ENCODE measurements at places on chromosomes 5 and 9. TPM values are rescaled to one million over a fixed set of nuclear protein-coding genes. Genes with fewer than 3 reads are reported as not detected.

GRCh38 chr5:132540764-132541163 is 2.6 kb downstream of the IL5 start:
- H3K27ac ChIP-seq = no peak overlapping the region
- no peak for DNase-seq
- H3K27me3 ChIP-seq = peaks cover under 1% of the 10 kb centered on the region
- H3K36me3 ChIP-seq = no peaks in the 10 kb centered on the region
- no peak overlapping the region for H3K4me3 ChIP-seq
- H3K4me1 ChIP-seq = no peaks in the 10 kb centered on the region

DNA sequence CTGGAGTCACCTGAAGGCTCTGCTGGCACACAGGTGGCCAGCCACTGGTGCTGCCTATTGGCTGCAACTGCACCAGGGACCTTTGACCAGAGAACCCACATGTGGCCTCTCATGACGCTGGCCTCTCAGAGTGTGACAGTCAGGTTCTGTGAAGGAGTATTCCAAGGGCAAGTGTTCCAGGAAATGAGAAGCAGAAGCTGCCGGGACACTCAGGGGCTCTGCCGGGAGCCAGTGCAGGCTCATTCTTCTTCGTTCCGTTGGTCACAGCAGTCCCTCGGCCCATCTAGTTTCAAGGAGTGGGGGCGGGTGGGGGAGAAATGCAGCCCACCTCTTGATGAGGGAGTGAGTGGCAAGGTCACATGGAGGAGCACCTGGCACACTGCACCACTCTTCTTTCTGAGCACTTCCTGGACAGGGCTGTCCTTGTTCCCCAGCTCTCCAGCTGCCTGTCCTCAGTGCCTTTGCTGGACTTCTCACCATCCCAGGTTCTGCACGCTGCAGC is 237.5 kb downstream of the GADD45G start:
- H3K4me1 ChIP-seq = no peaks in the 10 kb centered on the region
- DNase-seq = no peak
- no peaks in the 10 kb centered on the region for H3K36me3 ChIP-seq
- H3K27ac ChIP-seq = no peak overlapping the region

DNA sequence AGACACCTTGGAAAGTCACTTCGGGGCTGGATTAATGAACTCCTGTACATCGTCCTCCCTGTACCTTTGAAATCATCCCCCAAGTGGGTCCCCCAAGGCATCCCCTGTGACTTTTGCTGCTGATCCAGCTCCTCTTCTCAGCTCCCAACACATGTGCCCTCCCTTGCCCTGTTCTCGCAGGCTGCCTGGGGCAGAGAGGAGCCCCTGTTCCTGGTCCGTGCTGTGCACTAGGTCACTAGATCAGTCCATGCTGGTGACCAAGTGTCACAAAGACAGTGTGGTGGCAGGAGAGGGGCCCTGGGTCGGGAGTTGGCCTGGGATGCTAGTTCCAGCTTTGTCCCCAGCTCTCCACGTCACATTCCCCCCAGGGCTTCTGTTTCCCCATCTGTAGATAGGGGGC is 79.3 kb upstream of the BARHL1 start:
- H3K4me1 ChIP-seq = no peaks in the 10 kb centered on the region
- peaks cover 12% of the 10 kb centered on the region for H3K27me3 ChIP-seq
- H3K36me3 ChIP-seq = no peaks in the 10 kb centered on the region
- H3K27ac ChIP-seq = no peak overlapping the region
- no peak for DNase-seq

DNA sequence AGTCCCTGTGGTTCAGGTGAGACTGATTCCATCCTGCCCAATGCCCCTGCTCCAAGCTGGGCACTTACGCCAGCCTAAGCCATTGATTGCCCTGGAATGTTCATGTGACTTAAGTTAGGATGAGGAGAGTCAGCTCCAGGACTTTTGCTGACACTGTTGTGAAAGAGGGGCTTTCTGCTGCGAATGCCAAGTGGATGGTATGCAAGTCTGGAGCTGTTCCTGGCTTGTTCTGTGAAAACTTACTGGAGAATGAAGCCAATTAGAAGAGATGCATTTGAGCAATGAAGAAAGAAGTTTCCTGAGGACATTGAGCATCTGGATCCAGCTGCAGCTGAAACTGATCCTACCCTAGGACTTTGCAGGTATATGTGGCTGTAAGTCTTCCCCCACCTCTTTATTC is 61.2 kb upstream of the ZFR start:
- H3K4me1 ChIP-seq = peaks cover 31% of the 10 kb centered on the region
- no peaks in the 10 kb centered on the region for H3K36me3 ChIP-seq
- H3K27ac ChIP-seq = peak overlapping the region; percentile 57
- peak overlapping the region; percentile 37 for H3K4me3 ChIP-seq

GRCh38 chr9:130765137-130766020 is 69.7 kb upstream of the ABL1 start:
- H3K27me3 ChIP-seq = no peaks in the 10 kb centered on the region
- H3K4me3 ChIP-seq = no peak overlapping the region
- peaks cover 9% of the 10 kb centered on the region for H3K4me1 ChIP-seq
- H3K36me3 ChIP-seq = no peaks in the 10 kb centered on the region
- H3K27ac ChIP-seq = no peak overlapping the region

GRCh38 chr9:90801241-90801972 is at the start of gene SYK:
TSS of gene SYK (plus strand) at chr9:90801819. CDS start at chr9:90843899, 42,080 bp downstream.
- H3K27ac ChIP-seq = no peak within 1 kb of the TSS
- H3K4me1 ChIP-seq = no peaks in the 10 kb centered on the region
- DNase-seq = no peak
- H3K4me3 ChIP-seq = no peak within 1 kb of the TSS
- H3K27me3 ChIP-seq = peaks cover 14% of the 10 kb centered on the region

GRCh38 chr9:70817311-70817710 is 304.1 kb downstream of the TRPM3 start:
- no peak overlapping the region for H3K27ac ChIP-seq
- no peaks in the 10 kb centered on the region for H3K36me3 ChIP-seq
- no peak for DNase-seq
- H3K4me3 ChIP-seq = no peak overlapping the region
- H3K27me3 ChIP-seq = no peaks in the 10 kb centered on the region

- H3K36me3 ChIP-seq = no peaks in the 10 kb centered on the region
- H3K4me3 ChIP-seq = no peak overlapping the region
- DNase-seq = no peak
- no peaks in the 10 kb centered on the region for H3K27me3 ChIP-seq
- H3K27ac ChIP-seq = no peak overlapping the region
- no peaks in the 10 kb centered on the region for H3K4me1 ChIP-seq
Measured at GRCh38 chr9:108282872-108283271, 572.9 kb downstream of the ACTL7B start.

- H3K27ac ChIP-seq = no peak overlapping the region
- H3K36me3 ChIP-seq = no peaks in the 10 kb centered on the region
- H3K4me3 ChIP-seq = no peak overlapping the region
- H3K4me1 ChIP-seq = no peaks in the 10 kb centered on the region
Measured at GRCh38 chr9:114321759-114322158, 1.1 kb upstream of the ORM1 start.

DNA sequence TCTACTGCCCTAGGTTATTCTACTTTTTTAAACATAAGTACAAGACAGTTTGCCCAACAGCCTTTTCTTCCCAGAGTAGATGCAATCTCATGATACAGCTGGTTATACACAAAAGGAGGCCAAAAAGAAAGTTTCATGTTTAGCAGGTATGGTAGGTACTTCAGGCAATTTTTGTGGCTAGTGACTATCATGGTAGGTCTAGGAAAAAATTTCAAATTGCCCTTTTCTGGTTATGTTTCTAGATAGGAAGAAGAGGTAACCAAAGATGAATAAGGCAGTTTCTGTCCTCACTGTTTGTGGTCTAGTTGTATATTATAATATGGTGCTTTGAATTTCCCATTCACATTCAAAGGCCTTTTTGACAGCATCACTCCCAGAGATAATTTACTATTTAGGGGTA is 19.7 kb downstream of the MEGF9 start:
- no peaks in the 10 kb centered on the region for H3K36me3 ChIP-seq
- no peak for DNase-seq
- no peak overlapping the region for H3K4me3 ChIP-seq
- H3K27ac ChIP-seq = no peak overlapping the region
- H3K27me3 ChIP-seq = no peaks in the 10 kb centered on the region
- H3K4me1 ChIP-seq = peaks cover 17% of the 10 kb centered on the region

DNA sequence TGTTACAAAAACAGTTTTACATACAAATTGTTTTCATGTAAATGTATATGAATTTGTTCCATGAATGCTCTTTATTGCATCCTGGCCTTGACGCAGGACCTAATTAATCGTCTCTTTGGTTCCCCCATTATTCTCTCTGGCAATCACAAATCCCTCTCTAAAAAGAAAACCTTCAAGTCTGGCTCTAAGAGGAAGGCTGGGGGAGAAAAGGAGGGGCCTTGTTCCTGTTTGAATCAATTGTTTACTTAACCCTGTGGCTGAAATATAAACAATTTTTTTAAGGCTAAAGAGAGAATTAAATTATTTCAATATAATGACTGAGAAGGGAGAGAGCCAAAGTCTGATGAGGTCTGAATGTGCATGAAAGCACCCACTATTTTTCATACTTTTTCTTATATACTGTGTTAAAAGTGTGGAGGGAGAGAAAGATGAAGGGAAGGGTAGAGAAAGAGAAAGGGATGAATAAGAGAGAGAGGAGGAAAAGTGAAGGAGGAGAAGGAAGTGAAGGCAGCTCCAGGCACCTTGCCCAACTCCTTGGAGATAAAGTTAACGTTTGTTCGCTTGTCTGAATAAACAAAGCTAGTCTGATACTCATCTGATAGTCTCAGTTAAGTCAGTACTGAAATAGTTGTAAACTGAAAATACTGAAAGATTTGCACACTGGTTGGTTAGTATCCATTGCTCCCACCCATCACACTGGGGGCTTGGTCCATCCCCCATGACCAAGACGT is 116.4 kb upstream of the SPDL1 start:
- no peaks in the 10 kb centered on the region for H3K4me1 ChIP-seq
- no peaks in the 10 kb centered on the region for H3K36me3 ChIP-seq
- no peak overlapping the region for H3K4me3 ChIP-seq
- no peak overlapping the region for H3K27ac ChIP-seq

DNA sequence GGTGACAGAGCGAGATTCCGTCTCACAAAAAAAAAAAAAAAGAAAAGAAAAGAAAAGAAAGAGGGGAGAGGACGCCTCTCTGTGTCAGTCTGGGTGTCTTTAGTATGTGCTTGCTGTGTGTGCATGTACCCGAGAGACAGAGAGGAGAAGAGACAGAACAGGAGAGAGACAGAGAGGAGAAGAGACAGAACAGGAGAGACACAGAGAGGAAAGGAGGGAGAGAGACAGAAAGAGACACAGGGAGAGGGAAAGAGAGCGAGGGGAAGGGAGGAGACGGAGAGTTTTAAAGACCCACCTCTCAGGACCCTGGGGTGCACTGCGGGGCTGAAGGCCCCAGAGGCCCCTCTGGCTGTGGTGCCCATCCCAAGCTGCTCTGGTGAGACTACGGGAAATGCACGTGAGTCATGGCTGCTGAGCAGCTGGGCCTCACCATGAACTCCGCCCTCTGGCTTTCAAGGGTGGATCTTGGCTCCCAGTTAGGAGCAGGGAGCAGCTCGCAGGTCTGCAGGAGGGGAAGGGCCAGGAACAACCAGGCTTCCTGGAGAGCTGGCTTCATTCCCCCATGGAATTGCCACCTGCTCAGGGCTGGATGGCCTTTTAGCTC is 7.9 kb downstream of the SLC6A3 start:
- H3K4me3 ChIP-seq = no peak overlapping the region
- no peaks in the 10 kb centered on the region for H3K27me3 ChIP-seq
- no peaks in the 10 kb centered on the region for H3K36me3 ChIP-seq
- DNase-seq = peak; percentile 45
- no peaks in the 10 kb centered on the region for H3K4me1 ChIP-seq

DNA sequence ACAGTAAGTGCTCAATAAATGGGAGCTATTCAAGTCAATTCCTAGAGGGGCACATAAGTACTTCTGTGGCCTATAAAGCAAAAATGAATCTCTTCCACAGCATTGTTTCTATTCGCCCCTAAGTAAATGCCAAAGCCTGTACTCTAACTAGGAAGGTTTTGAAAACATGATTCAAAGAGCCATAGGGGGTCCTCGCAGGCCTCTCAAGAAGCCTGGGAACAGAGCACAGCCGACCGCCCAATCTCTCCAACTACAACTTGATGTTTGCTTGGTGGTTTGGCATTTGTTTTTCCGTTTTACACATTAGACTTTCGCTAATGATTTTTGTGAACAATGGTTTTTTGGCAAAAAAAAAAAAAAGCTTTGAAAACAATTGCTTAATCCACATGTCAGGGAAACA is 19.4 kb downstream of the EFNA5 start:
- DNase-seq = no peak
- H3K27me3 ChIP-seq = no peaks in the 10 kb centered on the region
- no peaks in the 10 kb centered on the region for H3K36me3 ChIP-seq
- no peak overlapping the region for H3K4me3 ChIP-seq
- no peak overlapping the region for H3K27ac ChIP-seq

GRCh38 chr9:132341177-132341840 is 13.5 kb downstream of the SETX start:
- no peak overlapping the region for H3K27ac ChIP-seq
- no peak for DNase-seq
- no peaks in the 10 kb centered on the region for H3K27me3 ChIP-seq

- no peaks in the 10 kb centered on the region for H3K4me1 ChIP-seq
- no peaks in the 10 kb centered on the region for H3K36me3 ChIP-seq
- DNase-seq = no peak
- no peak overlapping the region for H3K27ac ChIP-seq
- no peaks in the 10 kb centered on the region for H3K27me3 ChIP-seq
Measured at GRCh38 chr9:6268826-6269397, 53.3 kb downstream of the IL33 start.

DNA sequence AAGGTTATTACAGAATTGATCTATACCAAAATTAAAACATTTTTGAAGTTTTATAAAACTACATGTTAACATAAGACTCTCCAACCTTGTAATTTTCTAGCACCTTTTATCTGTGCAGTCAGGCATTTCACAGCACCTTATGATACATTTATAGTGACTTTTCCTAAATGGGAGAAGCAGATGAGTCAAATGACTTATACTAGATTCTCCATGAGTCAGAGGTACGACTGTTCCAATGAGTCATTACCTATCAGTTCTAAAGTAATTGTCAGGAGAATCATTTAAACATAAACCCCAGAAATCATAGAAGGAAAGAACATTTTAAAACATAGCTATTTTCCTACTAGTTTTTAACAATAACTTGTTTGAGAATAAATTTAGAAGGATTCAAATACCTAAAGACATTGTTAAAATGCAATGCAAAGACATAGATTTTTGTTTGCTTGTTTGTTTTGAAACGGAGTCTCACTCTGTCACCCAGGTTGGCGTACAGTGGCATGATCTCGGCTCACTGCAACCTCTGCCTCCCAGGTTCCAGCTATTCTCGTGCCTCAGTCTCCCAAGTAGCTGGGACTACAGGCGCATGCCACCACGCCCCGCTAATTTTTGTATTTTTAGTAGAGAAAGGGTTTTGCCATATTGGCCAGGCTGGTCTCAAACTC is 34.7 kb upstream of the DMXL1 start:
- no peaks in the 10 kb centered on the region for H3K4me1 ChIP-seq
- no peaks in the 10 kb centered on the region for H3K36me3 ChIP-seq
- no peaks in the 10 kb centered on the region for H3K27me3 ChIP-seq
- H3K4me3 ChIP-seq = no peak overlapping the region

NSUN2 gene
- total RNA-seq = 36.5 TPM

GMCL2 gene
- total RNA-seq = under 0.01 TPM

TAF11L11 gene
- not detected for total RNA-seq

FSTL4 gene
- not detected for total RNA-seq

JAKMIP2 gene
- total RNA-seq = 1.3 TPM

DMXL1 gene
- total RNA-seq = 59.5 TPM

ZNF484 gene
- 15.4 TPM for total RNA-seq

OXCT1 gene
- total RNA-seq = 56.3 TPM

KCNN2 gene
- 0.50 TPM for total RNA-seq

EIF4E1B gene
- not detected for total RNA-seq

TSSK1B gene
- total RNA-seq = 0.50 TPM
